Cardiac fibroblast (primary cell): ENCODE measurements at places on chromosomes 3 and 15.

GRCh38 chr3:184372911-184373310 lies 5.1 kb downstream of the THPO start:
- no peak for DNase-seq

GRCh38 chr3:62439176-62439813 lies 65.9 kb upstream of the FEZF2 start:
- no peak for DNase-seq

DNA sequence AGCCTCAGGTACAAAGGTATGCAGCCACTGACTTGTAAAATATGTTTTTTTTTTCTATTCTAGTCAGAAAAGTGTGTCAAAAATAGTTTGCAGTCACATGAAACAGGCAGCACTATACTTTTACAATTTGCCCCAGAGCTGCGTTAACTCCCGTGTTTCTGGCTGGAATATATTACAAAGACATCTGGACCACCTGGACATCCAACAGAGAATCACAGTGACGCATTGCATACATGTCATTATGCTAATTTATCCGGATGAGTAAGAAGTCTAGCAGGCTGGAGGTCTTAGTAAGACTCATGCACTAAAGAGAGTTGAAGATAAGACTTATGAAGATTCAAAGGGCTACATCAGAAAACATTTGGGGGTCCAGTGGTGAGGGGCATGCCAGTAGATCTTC lies 39.2 kb upstream of the STRIT1 start:
- no peak for DNase-seq

GRCh38 chr15:35680951-35681350 lies 135.0 kb upstream of the DPH6 start:
- DNase-seq, result no peak

GRCh38 chr15:35309886-35310285 lies 224.8 kb upstream of the NANOGP8 start:
- no peak for DNase-seq

GRCh38 chr3:107846279-107846852 lies 244.5 kb downstream of the CD47 start:
- DNase-seq, result peak; percentile 78

DNA sequence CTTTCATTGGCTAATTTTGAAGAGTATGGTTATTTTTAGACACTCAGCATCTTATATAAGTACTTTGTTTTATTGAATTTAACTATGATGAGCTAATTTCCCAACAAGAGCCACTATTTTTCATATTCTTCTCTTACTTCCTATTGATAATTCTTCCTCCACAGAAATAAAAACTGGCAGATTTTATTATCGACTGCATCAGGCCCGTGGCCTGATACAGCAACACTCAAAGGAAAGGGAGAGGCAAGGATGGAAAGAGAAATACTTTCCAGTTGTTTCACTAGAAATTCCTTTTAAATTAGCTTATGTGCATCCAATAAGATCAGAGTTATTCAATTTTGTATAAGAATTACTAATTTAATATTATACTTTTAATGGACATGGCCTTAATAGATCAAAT lies 886.3 kb downstream of the ROBO1 start:
- DNase-seq, result no peak

DNA sequence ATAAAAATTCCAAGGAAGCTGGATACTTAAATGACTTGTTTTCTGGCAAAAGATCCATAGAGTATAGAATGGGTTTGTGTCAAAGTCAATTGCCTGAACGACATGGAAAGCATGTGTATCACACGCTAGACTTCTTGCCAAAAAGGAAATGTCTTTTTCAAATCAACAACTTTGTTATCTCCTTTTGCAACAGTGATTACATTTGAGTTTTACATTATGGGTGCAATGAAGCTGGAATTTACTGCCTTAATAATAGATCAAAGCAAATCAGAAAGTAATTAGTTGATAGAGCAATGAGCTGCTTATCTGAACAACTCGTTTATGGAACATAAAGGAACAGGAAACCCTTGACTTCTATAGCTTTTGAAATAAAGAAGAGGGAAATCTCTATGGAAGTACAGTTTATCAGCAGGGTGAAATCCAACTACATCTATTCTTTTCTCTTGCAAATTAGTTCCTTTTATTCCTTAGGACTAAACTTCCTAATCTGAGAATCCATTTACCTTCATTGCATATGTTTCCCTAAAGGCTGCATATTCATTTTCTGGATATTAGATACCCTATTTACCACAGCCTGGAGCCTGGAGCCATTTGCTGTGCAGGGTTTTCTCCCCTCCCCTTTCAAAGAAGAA lies 415.1 kb upstream of the NECTIN3 start:
- peak; percentile 42 for DNase-seq

- peak; percentile 70 for DNase-seq
These were observed 234.0 kb downstream of the MYRIP start for GRCh38 chr3:40043444-40043755.

- DNase-seq, result peak; percentile 44
These were observed 878 bp downstream of the DYNC1LI1 start for GRCh38 chr3:32569540-32570420.

- peak; percentile 98 for DNase-seq
These were observed 60.3 kb downstream of the RGMA start for GRCh38 chr15:93028632-93029213.

GRCh38 chr3:118272991-118273390 lies 761.7 kb downstream of the IGSF11 start:
- DNase-seq, result no peak

GRCh38 chr15:41971895-41972252 lies 483 bp downstream of the EHD4 start:
- DNase-seq, result no peak

DNA sequence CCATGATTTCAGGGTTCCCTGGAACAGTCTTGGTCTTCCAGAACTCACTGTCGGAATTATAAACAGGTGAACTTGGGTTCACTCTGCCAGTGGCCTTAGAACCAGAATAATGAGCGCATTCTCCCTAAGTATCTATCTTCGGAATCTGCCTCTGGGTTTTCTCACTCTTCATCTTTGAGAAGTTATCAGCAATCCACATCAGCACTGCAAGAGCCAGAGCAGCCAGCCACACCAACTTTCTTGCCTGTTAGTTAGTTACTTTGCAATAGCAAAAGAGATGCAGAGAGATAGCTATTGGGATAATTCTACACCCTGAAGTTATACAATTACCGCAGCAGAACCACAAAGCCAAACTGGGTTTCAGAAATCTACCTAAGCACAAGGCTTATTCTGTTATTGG lies 25.8 kb downstream of the GLB1 start:
- no peak for DNase-seq

DNA sequence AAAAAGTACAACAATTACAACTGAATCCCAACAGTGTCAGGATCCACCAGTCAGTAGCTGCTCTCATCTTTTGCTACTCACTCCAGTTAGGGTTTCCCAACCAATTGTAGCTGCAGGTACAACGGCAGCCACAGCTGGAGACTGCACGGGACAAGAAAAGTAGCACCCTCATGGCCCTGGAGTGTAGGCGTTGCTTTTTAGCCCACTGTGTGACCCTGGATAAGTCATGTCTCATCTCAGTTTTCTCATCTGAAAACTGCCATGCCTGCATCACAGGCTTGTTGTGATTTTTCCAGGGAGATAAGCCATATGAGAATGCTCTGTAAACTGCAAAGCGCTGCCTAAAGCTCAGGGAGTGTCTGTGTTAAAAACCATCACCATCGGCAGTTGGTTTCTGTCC lies 535.6 kb upstream of the IL12A start:
- DNase-seq, result no peak

- no peak for DNase-seq
These were observed 89.2 kb upstream of the RORA start for GRCh38 chr15:61318301-61318700.

- peak; percentile 60 for DNase-seq
These were observed 26.1 kb downstream of the PTH1R start for GRCh38 chr3:46903341-46904302.

- no peak for DNase-seq
These were observed 241.9 kb downstream of the ALCAM start for GRCh38 chr3:105608623-105609022.

GRCh38 chr15:67857220-67857619 lies 17.4 kb upstream of the RNU6-1 start:
- no peak for DNase-seq

- DNase-seq, result no peak
These were observed 398.6 kb upstream of the WNT5A start for GRCh38 chr3:55885721-55886120.

DNA sequence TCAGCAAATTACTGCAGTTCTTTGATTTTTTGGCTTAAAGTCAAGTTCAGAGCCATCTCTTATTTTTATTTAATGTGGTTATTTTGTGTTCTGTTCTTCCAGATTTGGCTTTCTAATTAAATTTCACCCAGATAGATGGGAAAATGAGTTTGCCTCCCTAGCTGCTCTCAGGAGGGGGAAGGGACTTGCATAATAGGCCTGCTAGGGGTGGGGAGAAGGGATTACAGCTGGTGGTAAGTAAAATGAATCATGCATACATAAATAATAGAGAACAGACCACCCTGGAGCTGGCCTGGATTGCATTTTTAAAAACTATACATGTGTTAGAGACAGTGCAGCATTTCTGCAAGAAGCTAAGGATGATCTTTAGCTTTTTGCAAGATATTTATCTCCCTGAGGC lies 3.9 kb upstream of the PXYLP1 start:
- peak; percentile 48 for DNase-seq

GRCh38 chr3:141835557-141836229 lies 40.8 kb upstream of the ATP1B3 start:
- DNase-seq, result no peak

- DNase-seq, result peak; percentile 59
These were observed 86.0 kb upstream of the ABHD17C start for GRCh38 chr15:80609091-80609490.

DNA sequence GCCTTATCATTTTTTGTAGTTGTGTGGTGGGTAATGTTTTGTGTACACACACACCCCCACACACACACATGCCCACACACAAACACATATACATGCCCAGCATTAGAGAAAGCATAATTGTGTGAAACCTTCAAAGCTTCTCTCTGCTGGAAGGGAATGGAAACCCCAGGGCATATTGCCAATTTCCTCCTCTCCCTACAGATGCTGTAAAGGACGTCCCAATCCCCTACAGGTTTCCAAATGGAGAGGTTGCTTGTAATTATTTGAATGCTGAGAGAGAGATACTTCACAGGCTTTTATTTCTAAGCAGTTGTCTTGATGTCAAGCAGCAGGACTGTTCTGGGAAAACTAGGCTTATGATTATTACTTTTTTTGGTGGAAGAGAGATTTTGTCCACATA lies 23.0 kb upstream of the CCK start:
- DNase-seq, result no peak

- no peak for DNase-seq
These were observed 19.7 kb downstream of the PTPRG start for GRCh38 chr3:61580982-61581643.

DNA sequence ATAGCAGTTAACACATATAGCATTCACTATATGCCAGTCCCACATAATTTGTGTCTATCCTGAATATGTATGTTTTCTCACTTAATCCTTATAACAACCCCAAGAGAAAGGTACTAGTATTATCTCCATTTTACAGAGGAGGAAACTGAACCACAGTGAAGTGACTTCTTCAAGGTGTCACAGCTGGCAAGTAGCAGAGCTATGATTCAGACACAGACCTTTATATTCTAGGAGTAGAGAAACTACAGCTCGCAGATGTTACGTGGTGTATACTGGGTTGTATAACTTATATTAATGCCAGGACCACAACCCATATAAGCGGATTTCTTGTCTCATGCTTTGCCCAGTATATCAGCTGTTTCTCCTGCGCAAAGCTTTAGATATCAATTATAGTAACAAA lies 29.5 kb upstream of the ICE2 start:
- DNase-seq, result no peak

DNA sequence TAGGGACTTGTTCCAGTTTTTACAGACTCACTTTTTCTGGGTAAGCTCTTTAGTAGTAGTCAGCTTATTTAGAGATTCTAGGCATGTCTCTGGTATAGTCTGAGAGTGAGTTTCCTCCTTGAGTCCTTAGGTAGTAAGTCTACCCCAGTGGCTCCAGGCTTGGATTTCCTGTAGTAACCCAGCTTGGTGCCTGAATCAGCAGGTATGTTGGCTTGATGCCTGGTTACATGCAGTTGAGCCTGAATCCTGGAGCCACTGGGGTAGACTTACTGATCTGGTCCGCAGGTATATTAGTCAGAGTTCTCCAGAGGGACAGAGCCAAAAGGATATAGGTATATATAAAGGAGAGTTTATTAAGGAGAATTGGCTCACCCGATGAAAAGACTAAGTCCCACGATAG lies 85.8 kb upstream of the RBMS3 start:
- DNase-seq, result peak; percentile 44
